ENCODE measurements at places on chromosomes 13 and 19.

DNA sequence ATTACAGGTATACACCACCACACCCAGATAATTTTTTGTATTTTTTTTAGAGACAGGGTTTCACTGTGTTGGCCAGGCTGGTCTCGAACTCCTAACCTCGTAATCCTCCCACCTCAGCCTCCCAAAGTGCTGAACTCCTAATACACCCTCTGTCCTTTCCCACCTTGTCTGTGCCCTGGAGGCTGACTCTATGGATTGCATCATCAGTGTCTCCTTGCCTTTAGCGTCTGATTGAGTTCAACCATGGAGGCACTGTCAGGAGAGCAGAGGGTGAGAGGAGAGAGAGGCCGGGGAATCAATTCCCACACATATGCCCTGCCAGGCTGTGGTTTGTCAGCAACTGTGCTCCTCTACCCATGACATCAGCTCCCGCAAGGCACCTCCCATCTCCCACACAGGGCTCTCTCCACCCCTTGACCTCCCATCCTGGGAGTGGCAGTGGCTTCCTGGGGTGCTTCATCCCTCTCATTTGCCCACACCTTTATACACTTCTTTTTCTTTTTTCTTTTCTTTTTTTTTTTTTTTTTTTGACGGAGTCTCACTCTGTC lies 12.6 kb upstream of the LILRB4 start:
- DNase-seq, result no peak

- no peak for DNase-seq
Measured at GRCh38 chr19:4067396-4068046, 822 bp upstream of the ZBTB7A start.

- no peak for DNase-seq
Measured at GRCh38 chr13:113964251-113964995, 9.5 kb downstream of the C13orf46 start.

DNA sequence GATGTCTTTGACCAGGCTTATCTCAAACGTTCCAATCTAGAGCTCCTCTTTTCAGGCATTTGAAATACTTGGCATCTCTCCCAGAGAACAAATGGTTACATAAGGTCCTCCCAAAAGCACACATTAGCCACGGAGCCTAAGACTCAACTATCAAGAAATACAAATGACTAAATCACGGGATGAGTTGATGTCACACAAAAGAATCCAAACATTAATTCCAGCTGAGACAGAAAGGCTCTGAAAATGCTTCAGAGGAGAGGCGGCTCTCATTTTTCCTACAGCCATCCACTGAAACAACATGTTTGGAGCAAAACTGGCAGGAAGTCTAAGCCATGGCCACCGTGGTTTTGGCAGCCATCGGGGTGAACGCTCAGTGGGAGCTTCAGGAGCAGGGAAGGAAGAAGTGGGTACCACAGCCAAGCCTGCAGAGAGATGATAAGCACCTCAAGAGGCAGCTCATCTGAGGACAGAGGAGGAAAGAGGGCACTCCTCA lies 122.5 kb downstream of the STK24 start:
- peak; percentile 9 for DNase-seq

GRCh38 chr19:46452186-46452585 lies 19.2 kb downstream of the PNMA8A start:
- DNase-seq, result no peak

DNA sequence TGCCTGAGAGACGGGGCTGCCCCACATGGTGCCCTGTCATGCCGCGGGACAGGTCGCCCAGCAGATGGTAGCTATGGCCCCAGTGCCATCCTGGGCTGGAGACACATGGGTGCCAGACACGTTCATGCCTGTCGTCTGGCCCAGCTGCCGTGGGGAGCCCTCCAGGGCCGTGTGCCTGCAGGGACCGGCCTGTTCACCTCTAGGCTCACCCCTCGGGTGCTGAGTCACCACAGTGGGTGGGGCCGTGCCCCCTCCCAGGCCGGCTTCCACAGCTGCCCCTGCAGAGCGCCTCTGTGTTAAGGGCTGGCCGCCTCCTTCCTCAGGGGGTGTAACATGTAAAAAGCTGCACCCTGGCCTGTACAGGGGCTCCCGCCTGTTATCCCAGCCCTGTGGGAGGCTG lies 36.1 kb downstream of the CSNK1G2 start:
- no peak for DNase-seq

- no peak for DNase-seq
Measured at GRCh38 chr13:22357132-22357531, 686.3 kb downstream of the FGF9 start.

DNA sequence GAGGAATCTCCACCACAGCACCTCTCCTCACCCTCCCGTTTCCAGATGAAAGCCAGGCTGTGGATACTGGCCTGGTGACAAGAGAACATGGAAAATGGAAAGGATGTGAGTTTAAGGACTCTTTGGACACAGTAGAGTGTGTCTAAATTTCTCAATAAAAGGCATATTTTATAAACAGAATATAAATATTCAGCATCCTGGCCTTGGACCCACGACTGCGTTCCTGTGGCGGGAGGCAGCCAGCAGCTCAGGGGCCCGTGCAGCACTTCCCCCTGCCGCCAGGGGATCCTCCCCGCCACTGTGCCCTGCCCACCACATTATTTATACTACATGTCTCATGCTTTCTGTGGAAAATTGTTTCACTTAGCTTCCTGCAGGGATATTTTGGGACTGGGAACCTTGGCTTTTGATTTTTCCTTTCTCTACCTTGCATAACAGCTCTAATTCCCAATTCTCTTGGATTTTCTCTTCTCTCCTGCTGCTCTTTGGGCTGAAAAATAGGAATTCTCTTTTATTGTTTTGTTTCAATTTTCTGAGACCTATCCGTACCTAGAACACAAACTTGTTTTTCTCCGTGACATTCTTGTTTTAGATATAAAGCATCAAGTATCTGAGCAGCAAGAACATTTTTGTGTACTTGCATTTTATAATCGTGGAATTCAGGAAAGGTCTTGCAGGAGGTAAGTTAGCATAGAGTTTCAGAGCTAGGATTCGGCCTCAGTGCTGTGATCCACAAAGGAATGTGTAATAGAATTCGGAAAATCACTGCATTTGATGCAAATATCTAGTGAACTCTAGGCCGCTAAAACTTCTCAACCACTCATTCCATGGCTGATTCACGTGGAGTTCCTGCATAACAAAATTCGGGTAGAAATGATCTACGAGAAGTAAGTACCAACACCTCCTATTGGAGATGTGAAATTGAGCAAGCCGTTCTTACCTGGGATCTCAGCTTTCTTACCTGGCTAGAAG lies 107.7 kb upstream of the SPATA13 start:
- DNase-seq, result no peak

GRCh38 chr13:29991343-29991742 lies 140.9 kb upstream of the UBL3 start:
- DNase-seq, result no peak

- DNase-seq, result no peak
Measured at GRCh38 chr13:27396252-27396846, 28.1 kb upstream of the GTF3A start.

DNA sequence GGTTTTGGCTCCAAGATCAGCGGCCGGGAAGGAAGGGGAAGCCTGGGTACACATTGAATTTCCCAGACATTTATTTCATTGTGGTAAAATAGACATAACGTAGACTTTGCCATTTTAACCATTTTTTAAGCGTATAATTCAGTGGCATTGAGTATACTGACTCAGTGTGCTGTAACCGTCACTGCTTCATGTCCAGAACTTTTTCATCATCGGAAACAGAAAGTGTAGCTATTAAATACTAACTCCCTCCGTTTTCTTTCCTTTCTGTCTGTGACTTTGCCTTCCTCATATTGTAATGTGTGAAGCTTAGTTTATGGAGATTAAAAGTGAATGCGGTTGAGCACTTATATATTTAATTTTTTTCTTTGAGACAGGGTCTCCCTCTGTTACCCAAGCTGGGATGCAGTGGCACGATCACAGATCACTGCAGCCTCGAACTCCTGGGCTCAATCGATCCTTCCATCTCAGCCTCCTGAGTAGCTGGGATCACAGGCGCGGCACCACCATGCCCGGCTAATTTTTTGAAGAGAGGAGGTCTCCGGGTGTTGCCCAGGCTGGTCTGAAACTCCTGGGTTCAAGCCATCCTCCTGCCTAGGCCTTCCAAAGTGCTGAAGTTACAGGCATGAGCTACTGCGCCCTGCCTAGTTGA lies 1.4 kb downstream of the HNRNPM start:
- DNase-seq, result no peak

GRCh38 chr13:96817336-96817941 lies 176.8 kb downstream of the OXGR1 start:
- DNase-seq, result no peak

- no peak for DNase-seq
Measured at GRCh38 chr13:64675255-64675892, 2554.8 kb downstream of the PCDH9 start.

DNA sequence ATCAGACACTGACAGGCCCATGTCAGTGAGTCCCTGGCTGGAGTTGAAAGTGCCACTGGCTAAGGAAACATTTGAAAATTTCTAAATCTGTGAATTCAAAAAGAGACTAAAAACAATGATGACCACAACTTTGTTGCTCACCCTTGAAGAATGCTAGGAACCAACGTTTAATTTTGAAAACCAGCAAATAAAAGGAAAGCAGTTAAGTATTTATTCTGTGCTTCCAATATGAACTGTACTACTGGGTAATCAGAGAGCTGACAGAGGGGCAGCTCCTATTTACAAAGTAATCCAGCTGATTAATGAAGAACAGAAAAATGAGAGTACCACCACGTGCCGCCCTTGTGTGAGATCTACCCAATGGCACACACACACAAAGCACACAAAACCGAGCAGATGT lies 44.7 kb upstream of the LATS2 start:
- no peak for DNase-seq

DNA sequence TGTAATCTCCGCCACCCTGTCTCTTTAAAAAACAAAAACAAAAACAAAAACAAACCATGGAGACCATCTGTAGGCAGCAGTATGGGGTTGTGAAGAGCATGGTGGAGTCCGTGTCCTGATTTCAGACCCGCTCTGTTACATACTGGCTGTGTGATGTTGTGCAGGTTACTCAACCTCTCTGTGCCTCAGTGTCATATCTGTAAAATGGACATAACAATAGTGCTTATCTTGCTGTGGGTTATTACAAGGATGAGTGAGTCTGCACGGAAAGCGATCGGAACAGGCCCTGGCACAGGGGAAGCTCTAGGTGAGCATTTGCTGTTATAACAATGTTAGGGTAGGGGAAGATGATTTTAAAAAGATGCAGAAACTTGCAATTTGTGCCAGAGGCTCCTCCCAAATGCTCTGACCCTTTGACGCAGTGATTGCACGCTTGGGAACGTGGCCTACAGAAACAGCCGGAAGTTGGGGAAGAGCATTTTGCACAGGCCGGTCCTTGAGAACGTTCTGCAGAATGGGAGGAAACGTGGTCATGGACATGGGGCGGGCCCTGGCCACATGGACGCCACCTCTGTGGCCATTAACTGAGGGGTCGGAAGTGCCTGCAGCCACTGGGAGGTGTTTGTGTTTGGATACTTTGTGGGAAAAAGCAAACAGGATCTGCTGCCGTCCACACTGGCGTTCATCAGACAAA lies 15.7 kb upstream of the SELENOW start:
- DNase-seq, result no peak

GRCh38 chr19:44657211-44657921 lies 13.7 kb downstream of the PVR start:
- DNase-seq, result no peak

GRCh38 chr13:56201834-56202233 lies 938.9 kb upstream of the PRR20A start:
- no peak for DNase-seq

DNA sequence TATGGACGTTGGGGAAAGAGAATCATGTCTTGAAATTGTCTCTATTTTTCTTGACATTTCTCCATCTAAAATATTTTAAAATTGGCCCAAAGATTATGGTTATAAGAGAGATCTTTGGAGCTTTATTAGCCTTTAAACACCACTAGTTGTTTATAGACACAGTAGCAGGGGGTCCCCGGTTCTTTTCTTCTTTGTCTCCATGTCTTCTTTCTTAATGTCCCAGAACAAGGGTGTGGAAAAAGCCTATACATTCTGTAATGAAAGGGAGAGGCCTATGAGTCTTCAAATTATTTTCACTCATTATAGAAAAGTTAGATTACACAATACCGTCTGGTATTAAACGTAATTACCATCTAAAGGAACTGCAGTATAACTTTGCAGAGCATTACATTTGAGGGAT lies 300.0 kb downstream of the NALCN start:
- no peak for DNase-seq

- DNase-seq, result no peak
Measured at GRCh38 chr13:59300355-59301173, 863.2 kb downstream of the DIAPH3 start.

DNA sequence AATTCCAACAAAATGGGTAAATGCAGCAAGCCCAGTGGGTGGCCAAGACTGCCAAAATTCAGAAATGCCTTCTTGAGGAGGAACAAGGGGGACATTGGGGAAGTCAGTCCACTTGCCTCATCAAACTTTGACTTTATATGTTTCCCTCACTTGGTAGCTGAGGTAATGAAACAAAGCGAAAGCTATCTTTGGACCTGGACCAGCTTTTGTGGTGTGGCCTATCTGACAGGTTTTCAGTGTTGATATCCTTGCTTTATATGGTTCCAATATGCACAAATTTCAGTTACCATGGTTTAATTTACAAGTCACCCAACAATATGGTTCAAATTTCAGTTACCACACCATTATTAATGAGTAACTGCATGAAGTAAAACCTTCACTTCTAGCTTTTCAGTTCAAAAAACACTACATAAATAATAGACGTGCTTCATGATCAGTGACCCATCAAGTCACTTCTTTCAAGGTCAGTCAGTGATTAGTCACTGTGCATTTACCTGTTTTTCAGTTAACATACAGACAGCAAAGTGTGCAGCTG lies 17.7 kb upstream of the POU4F1 start:
- no peak for DNase-seq

GRCh38 chr13:35309706-35310105 lies 166.8 kb downstream of the MAB21L1 start:
- no peak for DNase-seq

- DNase-seq, result no peak
Measured at GRCh38 chr13:59891053-59891452, 272.7 kb downstream of the DIAPH3 start.

GRCh38 chr13:91369441-91369831 lies 21.9 kb downstream of the MIR17HG start:
- no peak for DNase-seq

GRCh38 chr19:30344446-30345425 lies 27.4 kb upstream of the ZNF536 start:
- no peak for DNase-seq

Data from NCI-H2029 treated with DMSO at 0.1 percent for 48 hours (cell line).